ENCODE measurements at places on chromosomes 16 and 17.

DNA sequence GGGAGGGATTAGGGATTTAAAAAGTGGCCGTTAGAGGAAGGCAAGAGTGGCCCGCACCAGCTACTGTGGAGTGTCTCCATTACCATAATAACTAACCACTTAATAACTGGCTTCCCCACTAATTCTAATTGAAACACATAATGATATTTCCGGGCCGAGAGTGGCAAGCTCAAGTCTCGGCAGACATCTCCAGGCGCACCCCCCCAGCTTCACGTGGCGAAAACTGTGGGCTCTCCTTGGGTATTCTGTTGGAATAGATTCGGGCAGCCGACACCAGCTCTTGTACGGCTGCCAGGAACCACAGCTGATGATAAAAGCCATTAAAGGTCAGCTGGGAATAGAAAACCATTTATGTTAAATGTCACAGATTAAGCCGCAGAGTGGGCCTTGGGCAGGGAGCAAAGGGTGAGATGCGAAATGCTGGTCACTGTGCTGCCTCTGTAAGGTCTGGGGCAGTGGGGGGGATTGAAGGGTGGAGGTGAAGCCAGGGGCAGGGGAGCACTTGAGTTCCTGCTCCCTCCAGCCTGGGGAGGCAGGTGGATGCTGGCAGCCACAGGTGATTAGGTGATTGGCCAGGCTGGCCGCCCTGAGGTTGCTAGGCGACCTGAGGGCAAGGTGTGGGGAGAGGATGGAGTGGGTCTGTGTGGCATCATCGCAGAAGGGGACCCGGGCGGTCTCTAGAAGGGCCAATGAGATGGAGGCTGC lies 115.6 kb upstream of the SDK2 start:
- DNase-seq: no peak

- no peak for DNase-seq
Measured at GRCh38 chr16:67426950-67427349, 4.0 kb upstream of the HSD11B2 start.

- DNase-seq: no peak
Measured at GRCh38 chr17:2723505-2723996, 12.0 kb upstream of the CLUH start.

DNA sequence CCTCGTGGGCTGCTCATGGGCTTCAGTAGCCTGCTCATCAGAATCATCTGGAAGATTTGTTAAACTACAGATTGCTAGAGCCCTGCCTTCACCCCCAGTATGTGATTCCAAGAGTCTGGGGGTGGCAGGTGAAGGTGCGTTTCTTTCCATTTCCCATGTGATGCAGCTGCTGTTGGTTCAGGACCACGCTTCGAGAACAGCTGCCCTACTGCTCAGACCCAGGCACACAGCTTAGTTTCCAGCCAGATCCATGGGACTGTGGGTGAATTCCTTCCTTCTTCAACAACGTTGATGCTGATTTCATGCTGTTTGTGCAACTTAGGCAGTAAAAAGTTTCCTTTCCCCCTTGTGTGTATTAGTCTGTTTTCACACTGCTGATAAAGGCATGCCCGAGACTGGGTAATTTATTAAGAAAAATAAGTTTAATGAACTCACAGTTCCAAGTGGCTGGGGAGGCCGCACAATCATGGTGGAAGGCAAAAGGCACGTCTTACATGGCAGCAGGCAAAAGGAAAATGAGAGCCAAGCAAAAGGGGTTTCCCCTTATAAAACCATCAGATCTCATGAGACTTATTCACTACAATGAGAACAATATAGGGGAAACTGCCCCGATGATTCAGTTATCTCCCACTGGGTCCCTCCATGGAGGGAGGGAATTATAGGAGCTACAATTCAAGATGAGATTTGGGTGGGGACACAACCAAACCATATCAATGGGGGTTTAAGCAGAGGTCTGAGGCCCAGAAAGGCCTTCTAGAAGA lies 159.2 kb downstream of the XYLT1 start:
- DNase-seq: no peak

GRCh38 chr17:1322480-1322879 lies 43.0 kb downstream of the TRARG1 start:
- no peak for DNase-seq

DNA sequence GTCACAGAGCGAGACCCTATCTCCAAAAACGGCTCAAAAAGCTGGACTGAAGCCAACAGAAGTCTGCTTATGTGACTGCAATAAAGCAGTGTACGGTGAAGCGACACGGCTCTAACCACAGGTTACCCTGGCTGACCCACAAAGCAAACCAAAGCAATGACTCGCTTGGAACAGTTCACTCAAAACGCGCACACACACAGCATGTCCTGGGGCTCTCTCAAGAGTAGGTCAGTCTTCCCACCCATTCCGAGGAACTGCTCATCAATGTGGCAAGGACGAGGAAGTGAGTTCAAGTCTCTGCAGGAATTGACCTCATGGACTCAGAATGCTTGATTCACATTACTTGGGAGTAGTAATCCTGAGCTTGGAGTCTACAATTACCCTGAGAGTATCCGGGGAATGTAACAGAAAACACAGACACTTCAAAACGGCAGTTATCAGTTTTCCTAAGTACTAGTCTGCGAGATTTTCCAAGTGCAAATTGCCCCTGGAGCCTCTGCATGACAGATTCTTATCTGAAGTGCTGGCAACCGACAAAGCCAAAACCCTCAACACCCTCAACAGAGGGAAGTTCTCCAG lies 25.4 kb downstream of the PELP1 start:
- no peak for DNase-seq

- DNase-seq: no peak
Measured at GRCh38 chr17:71519285-71519684, 601.5 kb upstream of the SOX9 start.

DNA sequence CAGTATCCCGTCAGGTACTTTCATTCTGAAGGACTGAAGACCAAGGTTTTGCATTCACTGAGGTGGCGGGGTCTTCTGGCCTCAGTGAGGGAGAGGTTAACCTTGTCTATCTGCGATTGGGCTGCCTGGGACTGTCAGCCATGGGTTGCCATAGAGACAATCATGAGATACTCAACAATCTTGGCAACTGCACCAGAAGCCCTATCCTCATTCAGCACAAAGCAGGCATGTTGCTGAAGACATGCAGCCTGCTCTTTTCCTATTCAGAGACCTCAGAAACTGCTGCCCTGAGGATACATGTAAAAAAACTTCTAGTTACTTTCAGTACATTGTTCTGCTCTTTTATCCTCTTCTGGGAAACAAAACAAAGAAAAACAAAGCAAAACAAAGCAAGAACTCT lies 146.3 kb upstream of the PIRT start:
- no peak for DNase-seq

DNA sequence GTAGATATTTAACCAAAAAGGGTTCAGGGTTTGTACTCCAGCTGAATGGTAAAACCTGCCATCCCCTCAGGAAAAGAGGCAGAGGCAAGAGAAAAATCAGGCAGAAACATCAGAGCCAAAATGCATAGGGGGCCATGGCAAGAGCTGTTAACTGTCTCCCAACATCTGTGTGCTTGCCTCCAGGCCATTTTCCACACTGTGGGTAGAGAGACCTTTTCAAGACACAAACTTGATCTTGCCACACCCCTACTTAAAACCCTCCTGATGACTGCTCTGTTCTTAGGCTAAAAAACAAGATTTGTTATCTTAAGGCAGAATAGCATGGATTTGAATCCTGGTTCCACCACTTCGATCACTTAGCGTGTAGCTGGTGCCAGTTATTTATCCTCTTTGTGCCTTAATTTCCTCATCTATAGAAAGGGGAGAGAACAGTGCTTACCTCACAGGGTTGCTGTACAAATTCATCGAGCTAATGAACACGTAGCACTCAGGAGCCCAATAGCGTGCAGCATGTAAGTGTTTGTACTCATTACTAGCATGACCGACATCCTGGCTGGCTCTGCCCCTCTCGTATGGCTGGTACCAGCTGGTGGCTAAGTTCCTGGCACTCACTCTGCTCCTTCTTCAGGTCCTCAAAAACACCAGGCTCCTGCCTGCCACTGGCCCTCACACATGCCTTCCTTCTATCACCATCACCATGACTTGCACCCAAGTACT lies 25.8 kb downstream of the STAT3 start:
- no peak for DNase-seq

DNA sequence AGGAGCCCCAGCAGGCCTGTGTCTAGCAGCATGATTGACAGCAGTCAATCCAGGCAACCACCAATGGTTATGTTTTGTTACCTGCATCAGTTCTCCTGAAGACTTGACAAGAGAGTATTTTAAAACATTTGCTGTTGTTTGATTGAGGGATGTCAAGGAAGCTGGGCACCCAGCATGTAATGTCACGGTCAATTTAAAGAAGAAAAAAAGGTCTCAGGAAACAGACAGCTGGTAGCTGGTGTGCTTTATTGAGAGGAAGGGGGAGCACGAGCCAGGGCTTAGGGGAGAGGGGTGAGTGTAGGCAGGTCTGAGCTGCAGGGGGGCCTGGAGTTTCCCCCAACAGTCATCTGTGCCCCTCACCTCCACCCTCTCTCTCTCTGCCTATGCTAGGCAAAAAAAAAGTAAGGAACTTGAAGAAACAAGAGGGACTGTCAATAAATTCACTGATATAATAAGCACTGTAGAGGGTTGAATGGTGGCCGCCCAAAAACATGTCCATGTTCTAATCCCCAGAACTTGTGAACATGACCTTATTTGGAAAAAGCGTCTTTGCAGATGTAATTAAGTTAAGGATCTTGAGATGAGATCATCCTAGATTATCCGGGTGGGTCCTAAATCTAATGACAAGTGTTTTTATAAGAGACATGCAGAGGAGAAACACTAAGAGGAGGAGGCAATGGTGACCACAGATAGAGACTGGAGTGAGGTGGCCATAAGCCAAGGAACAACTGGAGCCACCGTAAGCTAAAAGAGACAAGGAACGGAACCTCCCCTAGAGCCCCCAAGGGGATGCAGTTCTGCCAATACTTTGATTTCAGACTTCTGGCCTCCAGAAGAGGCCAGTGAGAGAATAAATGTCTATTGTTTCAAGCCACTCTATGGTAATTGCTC lies 14.5 kb downstream of the TSPOAP1 start:
- DNase-seq: no peak

- no peak for DNase-seq
Measured at GRCh38 chr17:51046514-51047384, 73.9 kb downstream of the SPAG9 start.

GRCh38 chr17:78010759-78011158 lies 52.3 kb downstream of the TNRC6C start:
- no peak for DNase-seq

- DNase-seq: peak; percentile 66
Measured at GRCh38 chr16:68528686-68529379, 10.3 kb upstream of the ZFP90 start.

- no peak for DNase-seq
Measured at GRCh38 chr17:63760771-63761539, 12.4 kb downstream of the CCDC47 start.

DNA sequence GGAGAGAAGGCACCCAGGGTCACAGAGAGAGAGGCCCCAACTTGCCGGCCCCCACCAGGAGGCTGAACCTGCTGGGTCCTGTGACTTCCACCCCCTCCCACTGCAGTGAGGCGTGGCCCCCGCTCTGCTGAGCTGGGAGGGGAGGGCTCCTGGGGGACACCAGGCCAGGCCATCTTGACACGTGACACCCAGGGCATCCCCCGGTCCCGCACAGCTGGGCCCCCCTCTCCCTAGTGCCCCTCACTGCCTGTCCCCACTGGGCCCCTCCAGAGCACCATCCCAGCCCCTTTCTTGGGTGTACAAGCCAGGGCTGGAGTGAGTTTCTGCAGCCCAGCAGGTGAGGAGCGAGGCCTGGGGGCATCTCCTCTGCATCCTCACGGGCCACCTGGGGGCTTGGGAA lies 12.4 kb downstream of the UBALD1 start:
- no peak for DNase-seq

GRCh38 chr16:67969254-67970039 lies 1.0 kb upstream of the SLC12A4 start:
- no peak for DNase-seq

Data from stimulated activated CD8-positive, alpha-beta memory T cell treated with anti-CD3 and anti-CD28 coated beads, Interleukin-4, amount 100 ng/mL, for 4 hours (primary cell).